Hepatocyte (in vitro differentiated cells): ENCODE measurements at places on chromosomes 4 and X.

DNA sequence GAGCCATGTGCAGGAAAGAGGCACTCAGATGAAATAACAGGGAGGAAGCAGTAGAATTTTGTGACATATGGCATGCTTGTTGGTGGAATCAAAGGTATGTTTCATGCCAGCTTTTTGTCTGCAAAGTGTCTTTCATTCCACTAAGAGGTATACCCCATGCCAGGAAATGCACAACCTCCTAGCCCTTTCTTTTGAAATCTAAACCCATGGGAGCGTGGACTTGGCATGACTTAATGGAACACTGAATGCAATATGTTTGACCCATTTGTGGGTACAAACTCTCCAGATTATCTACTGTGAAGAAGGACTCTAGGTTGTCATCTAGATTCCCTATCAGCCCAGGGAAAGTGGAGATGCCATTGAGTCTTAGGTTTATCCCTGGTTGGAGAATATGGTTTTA is 338.3 kb upstream of the TEX13C start:
- H3K27ac ChIP-seq: no peak overlapping the region
- H3K27me3 ChIP-seq: no peaks in the 10 kb centered on the region
- no peaks in the 10 kb centered on the region for H3K36me3 ChIP-seq
- no peaks in the 10 kb centered on the region for H3K4me1 ChIP-seq
- no peak for DNase-seq

GRCh38 chrX:130091980-130092522 is 18.2 kb downstream of the ELF4 start:
- H3K4me1 ChIP-seq: peaks cover 3% of the 10 kb centered on the region
- peak overlapping the region; percentile 74 for H3K27ac ChIP-seq
- H3K27me3 ChIP-seq: no peaks in the 10 kb centered on the region
- H3K4me3 ChIP-seq: no peak overlapping the region

GRCh38 chr4:123110685-123111084 is 188.3 kb upstream of the NUDT6 start:
- H3K27ac ChIP-seq: no peak overlapping the region
- no peaks in the 10 kb centered on the region for H3K27me3 ChIP-seq
- no peak overlapping the region for H3K4me3 ChIP-seq

GRCh38 chr4:182898479-182898799 is 18.7 kb downstream of the DCTD start:
- no peaks in the 10 kb centered on the region for H3K27me3 ChIP-seq
- peak overlapping the region; percentile 0 for H3K27ac ChIP-seq
- no peaks in the 10 kb centered on the region for H3K36me3 ChIP-seq
- no peak overlapping the region for H3K4me3 ChIP-seq

GRCh38 chr4:88989990-88990389 is 67.0 kb downstream of the FAM13A start:
- no peaks in the 10 kb centered on the region for H3K27me3 ChIP-seq
- H3K4me3 ChIP-seq: no peak overlapping the region
- H3K4me1 ChIP-seq: no peaks in the 10 kb centered on the region

DNA sequence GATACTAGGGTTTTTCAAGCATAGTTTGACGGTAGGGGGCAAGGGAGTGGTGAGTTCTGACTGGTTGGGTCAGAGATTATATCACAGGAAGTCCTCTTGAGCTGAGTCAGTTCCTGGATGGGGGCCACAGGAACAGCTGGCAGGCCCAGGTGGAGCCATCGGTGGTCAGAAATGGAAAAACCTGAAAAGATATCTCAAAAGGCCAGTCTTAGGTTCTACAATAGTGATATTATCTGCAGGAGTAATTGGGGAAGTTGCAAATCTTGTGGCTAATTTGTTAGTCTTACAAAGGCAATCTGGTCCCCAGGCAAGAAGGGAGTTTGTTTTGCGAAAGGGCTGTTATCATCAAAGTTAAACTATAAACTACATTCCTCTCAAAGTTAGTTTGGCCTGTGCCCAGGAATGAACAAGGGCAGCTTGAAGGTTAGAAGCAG is 159.3 kb downstream of the PTCHD1 start:
- no peak for DNase-seq
- H3K36me3 ChIP-seq: no peaks in the 10 kb centered on the region
- no peaks in the 10 kb centered on the region for H3K4me1 ChIP-seq
- H3K27me3 ChIP-seq: no peaks in the 10 kb centered on the region
- no peak overlapping the region for H3K4me3 ChIP-seq

GRCh38 chr4:3389233-3390215 is 52.2 kb upstream of the HGFAC start:
- no peak for DNase-seq
- H3K36me3 ChIP-seq: no peaks in the 10 kb centered on the region
- peak overlapping the region; percentile 82 for H3K27ac ChIP-seq
- no peaks in the 10 kb centered on the region for H3K27me3 ChIP-seq
- peaks cover 30% of the 10 kb centered on the region for H3K4me1 ChIP-seq

- peak overlapping the region; percentile 30 for H3K27ac ChIP-seq
- H3K36me3 ChIP-seq: no peaks in the 10 kb centered on the region
- peak; percentile 8 for DNase-seq
- no peaks in the 10 kb centered on the region for H3K4me1 ChIP-seq
- no peaks in the 10 kb centered on the region for H3K27me3 ChIP-seq
- H3K4me3 ChIP-seq: no peak overlapping the region
Measured at GRCh38 chrX:38578167-38578566, 16.8 kb downstream of the TSPAN7 start.

GRCh38 chr4:74377714-74378113 is 12.8 kb downstream of the EREG start:
- no peak overlapping the region for H3K4me3 ChIP-seq
- H3K36me3 ChIP-seq: no peaks in the 10 kb centered on the region
- no peaks in the 10 kb centered on the region for H3K27me3 ChIP-seq

- no peaks in the 10 kb centered on the region for H3K27me3 ChIP-seq
- no peaks in the 10 kb centered on the region for H3K4me1 ChIP-seq
- DNase-seq: no peak
- no peaks in the 10 kb centered on the region for H3K36me3 ChIP-seq
- H3K27ac ChIP-seq: no peak overlapping the region
Measured at GRCh38 chr4:119666653-119667091, 38.1 kb upstream of the PDE5A start.

DNA sequence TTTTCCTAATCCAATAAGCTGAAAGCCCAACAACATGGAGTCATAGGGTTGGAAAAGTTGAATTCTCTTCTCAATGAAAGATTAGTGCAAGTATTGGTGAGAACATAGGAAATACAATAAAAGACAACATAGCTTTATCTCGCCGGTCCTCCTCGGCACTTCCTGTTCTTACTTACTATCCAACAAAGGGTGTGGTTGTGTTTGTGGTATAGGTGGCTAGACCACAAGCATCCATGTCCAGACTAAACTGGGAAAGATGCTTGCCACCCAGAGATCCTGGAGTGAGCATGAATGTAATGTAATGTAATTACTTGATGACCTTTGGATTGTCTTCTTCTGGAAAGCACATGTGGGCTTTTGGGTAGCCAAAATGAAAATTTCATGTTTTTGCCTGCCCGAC is 223.8 kb downstream of the CPE start:
- no peaks in the 10 kb centered on the region for H3K36me3 ChIP-seq
- H3K27me3 ChIP-seq: no peaks in the 10 kb centered on the region
- no peak overlapping the region for H3K27ac ChIP-seq
- no peak overlapping the region for H3K4me3 ChIP-seq

GRCh38 chr4:3019145-3019846 is 55.0 kb downstream of the HTT-AS start:
- no peaks in the 10 kb centered on the region for H3K36me3 ChIP-seq
- H3K27ac ChIP-seq: no peak overlapping the region
- no peak for DNase-seq
- H3K4me3 ChIP-seq: no peak overlapping the region

GRCh38 chrX:9519546-9520216 is 54.8 kb downstream of the TBL1X start:
- no peak overlapping the region for H3K4me3 ChIP-seq
- H3K36me3 ChIP-seq: no peaks in the 10 kb centered on the region
- H3K27me3 ChIP-seq: no peaks in the 10 kb centered on the region

DNA sequence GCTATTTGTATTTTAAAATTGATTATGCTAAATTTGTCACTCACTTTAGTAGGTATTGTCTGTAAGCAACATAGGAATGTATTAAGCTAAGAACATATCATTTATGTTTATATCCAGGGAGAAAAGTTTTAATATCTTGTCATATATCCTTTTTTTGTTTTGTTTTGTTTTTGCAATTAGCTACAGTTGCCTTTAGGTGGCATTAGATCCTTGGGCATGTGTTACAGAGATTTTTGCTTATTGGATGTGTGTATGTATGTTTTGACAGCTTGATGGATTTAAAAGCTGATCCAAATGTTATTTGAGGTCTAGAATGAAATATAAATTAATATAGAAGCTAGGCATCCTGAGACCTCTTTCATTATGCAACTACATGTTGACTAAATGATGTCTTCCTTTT is 36.1 kb upstream of the OTUD4 start:
- no peaks in the 10 kb centered on the region for H3K36me3 ChIP-seq
- no peak overlapping the region for H3K4me3 ChIP-seq
- H3K27me3 ChIP-seq: no peaks in the 10 kb centered on the region
- no peak overlapping the region for H3K27ac ChIP-seq
- DNase-seq: no peak

DNA sequence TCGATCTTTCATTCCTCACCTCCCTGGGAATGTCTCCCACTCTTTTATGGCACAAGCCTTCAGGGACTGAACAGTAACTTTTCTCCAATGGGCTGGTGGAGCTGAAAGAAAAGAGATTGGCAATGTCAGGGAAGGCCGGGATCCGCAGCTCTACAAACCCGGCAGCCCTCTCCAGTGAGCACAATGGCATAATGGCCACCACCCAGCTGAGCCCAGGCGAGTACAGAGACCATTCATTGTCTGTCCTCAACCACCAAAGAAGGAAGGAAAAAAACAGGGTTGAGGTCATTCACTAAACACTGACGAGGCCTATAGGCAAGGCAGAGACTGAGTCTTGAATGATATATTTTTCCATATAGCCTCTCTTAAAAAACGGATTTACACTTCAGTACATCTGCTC is 3.6 kb downstream of the GEMIN8 start:
- no peaks in the 10 kb centered on the region for H3K36me3 ChIP-seq
- H3K4me3 ChIP-seq: no peak overlapping the region

- H3K4me1 ChIP-seq: no peaks in the 10 kb centered on the region
- no peak overlapping the region for H3K4me3 ChIP-seq
- H3K27ac ChIP-seq: no peak overlapping the region
- DNase-seq: no peak
- H3K36me3 ChIP-seq: no peaks in the 10 kb centered on the region
Measured at GRCh38 chrX:115332832-115333231, 43.3 kb downstream of the LUZP4 start.

DNA sequence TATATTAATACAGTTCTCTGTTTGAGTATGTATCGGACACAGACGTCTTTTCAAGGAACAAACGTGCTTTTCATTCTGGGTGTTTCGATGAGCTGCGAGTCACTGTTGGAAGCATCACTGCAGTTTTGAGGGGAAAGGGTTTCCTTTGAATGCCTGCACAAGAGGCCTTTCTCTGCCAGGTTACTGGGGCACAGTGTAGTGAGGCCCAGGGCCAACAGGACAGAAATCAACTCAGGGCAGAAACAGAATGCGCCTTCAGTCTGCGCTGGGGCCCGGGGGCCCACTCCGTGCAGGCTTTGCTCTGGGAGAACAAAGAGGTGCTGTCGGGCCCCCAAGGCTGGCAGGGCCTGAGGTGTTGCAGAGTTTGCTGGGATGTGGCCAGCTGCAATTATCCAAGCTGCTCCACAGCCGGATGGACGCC is 2.3 kb upstream of the PPP2R3B start:
- H3K27me3 ChIP-seq: no peaks in the 10 kb centered on the region
- no peak overlapping the region for H3K27ac ChIP-seq
- DNase-seq: no peak
- no peak overlapping the region for H3K4me3 ChIP-seq

- no peak for DNase-seq
- H3K36me3 ChIP-seq: peaks cover 7% of the 10 kb centered on the region
- H3K27ac ChIP-seq: no peak overlapping the region
- no peaks in the 10 kb centered on the region for H3K4me1 ChIP-seq
- H3K27me3 ChIP-seq: no peaks in the 10 kb centered on the region
- no peak overlapping the region for H3K4me3 ChIP-seq
Measured at GRCh38 chr4:51918251-51918650, 75.3 kb downstream of the DCUN1D4 start.

GRCh38 chr4:181418496-181418895 is 824.7 kb upstream of the TENM3 start:
- no peaks in the 10 kb centered on the region for H3K36me3 ChIP-seq
- H3K4me3 ChIP-seq: no peak overlapping the region
- no peaks in the 10 kb centered on the region for H3K4me1 ChIP-seq

DNA sequence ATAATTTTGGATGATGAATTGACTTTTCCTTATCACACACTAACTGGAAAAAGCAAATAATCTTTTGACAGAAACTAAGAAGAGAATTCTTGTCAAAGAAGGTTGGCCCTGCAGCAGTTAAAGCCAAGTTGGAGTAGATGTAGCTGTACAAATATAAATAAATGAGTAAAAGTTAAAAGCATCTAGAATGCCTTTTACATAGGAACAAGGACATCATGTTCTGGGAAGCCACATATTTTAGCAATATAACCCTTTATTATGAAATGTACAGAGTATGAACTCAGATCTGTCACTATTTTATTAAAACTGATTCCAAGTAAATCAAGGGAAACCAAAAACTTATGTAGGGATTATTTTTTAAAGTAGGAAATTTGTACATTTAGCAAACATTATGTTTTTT is 269.4 kb upstream of the FAT4 start:
- H3K27ac ChIP-seq: no peak overlapping the region
- no peak for DNase-seq
- H3K27me3 ChIP-seq: no peaks in the 10 kb centered on the region
- no peak overlapping the region for H3K4me3 ChIP-seq
- no peaks in the 10 kb centered on the region for H3K4me1 ChIP-seq

DNA sequence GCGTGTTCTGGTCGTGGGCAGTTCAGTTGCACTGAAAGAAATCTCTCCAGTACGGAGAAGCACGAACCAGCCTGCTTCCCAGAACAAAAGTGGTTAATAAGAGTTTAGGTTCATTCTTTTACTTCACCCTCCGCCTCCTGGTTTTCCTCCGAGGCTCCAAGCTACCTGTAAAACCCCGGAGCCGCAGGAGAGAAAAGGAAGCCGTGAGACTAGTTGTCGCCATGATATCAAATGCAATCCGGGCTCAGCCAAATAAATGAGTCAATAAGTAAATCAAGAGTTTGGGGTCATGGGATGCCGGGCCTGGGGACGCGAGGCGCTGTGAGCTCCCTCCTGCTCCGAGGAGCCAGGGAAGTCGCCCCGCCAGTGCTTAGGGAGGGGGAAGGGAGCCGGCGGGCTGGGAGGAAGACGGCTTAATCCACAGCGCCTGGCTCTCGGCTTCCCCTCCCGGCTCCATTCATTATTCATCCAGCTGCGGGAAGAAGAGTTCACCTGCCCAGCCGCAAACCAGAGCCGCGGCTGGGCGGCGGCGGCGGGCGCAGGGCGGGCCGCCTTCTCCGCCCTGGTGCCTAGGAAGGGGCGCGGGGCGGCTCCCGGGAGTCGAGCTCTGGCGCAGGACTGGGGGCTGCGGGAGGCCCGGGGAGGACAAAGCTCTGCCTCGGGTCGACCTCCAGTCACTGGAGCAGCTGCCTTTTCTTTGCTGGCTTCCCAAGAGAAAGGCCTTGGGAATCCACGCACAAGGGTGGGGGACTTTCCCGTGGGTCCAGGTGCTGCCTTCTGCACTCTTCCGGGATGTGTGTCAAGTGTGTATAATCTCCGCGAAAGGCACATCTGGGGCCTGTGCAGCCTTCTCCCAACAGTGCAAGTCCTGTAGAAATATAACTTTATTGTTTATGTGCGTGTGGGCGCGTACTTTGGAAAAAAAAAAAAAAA is 1.7 kb downstream of the FRAS1 start:
- no peaks in the 10 kb centered on the region for H3K27me3 ChIP-seq
- DNase-seq: peak; percentile 75
- no peaks in the 10 kb centered on the region for H3K36me3 ChIP-seq
- peak overlapping the region; percentile 85 for H3K27ac ChIP-seq
- H3K4me3 ChIP-seq: peak overlapping the region; percentile 88
- no peaks in the 10 kb centered on the region for H3K4me1 ChIP-seq
